Subcutaneous adipose tissue (tissue), 4 donors: ENCODE measurements at places on chromosomes 5 and 9. TPM values are rescaled to one million over a fixed set of nuclear protein-coding genes. Genes with fewer than 3 reads are reported as not detected.

Gene WDR31
- 5.7 TPM for total RNA-seq

Gene BTNL8
- total RNA-seq = not detected

Gene C9
- 1.3 TPM for total RNA-seq

Gene ANKRD18A
- 0.22 TPM for total RNA-seq

Gene GTF3C5
- total RNA-seq = 63.1 TPM

Gene PCDHB13
- 3.8 TPM for total RNA-seq

Gene CDKN2A
- total RNA-seq = 20.9 TPM

Gene SLIT3
- total RNA-seq = 48.1 TPM

Gene KCNV2
- not detected for total RNA-seq

Gene GRXCR2
- not detected for total RNA-seq

Gene BTNL3
- total RNA-seq = not detected

Gene RASGRF2
- total RNA-seq = 34.9 TPM

Gene PHYHD1
- 16.1 TPM for total RNA-seq

Gene FEM1C
- 27.1 TPM for total RNA-seq
